ENCODE measurements at places on chromosomes 4 and X.

- peaks cover 15% of the 10 kb centered on the region for H3K27me3 ChIP-seq
- no peak overlapping the region for H3K27ac ChIP-seq
- peaks cover 3% of the 10 kb centered on the region for H3K36me3 ChIP-seq
- H3K4me3 ChIP-seq = no peak overlapping the region
- no peak for DNase-seq
Observed at GRCh38 chr4:152132776-152133175, 372.0 kb upstream of the GATB start.

GRCh38 chrX:38847903-38848230, 46.6 kb downstream of the MID1IP1 start:
- no peak for DNase-seq
- no peak overlapping the region for H3K27ac ChIP-seq
- H3K4me1 ChIP-seq = peaks cover 2% of the 10 kb centered on the region
- no peaks in the 10 kb centered on the region for H3K36me3 ChIP-seq
- H3K27me3 ChIP-seq = no peaks in the 10 kb centered on the region

DNA sequence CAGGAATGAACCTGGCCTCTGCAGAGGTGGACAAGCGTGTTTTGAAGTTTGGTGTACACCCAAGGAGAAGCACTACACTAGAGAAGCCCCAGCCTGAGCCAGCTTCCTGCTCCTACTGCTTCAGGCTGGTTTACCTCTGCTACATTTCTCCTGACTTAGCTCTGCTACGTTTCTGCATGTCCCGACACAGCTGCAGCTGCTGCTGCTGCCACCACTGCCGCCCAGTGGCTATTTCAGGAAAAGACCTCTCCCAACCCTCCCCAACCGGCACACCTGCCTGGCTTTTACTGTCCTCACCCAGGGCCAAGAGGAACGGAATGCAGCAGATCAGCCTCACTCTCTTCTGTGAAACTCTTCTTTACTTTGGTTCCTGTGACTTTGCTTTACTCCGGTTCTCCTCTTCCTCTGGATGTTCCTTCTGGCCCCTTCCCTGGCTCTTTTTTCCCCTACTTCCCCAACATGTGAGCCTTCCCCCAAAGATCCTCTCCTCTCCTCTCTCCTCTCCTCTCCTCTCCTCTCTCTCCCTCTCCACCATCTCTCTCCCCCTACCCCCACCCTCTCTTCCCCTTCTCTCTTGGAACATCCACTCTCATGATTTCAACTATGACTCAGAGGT, 3.1 kb upstream of the P2RY4 start:
- H3K4me1 ChIP-seq = peaks cover under 1% of the 10 kb centered on the region
- no peak overlapping the region for H3K27ac ChIP-seq
- H3K4me3 ChIP-seq = no peak overlapping the region
- no peaks in the 10 kb centered on the region for H3K36me3 ChIP-seq

DNA sequence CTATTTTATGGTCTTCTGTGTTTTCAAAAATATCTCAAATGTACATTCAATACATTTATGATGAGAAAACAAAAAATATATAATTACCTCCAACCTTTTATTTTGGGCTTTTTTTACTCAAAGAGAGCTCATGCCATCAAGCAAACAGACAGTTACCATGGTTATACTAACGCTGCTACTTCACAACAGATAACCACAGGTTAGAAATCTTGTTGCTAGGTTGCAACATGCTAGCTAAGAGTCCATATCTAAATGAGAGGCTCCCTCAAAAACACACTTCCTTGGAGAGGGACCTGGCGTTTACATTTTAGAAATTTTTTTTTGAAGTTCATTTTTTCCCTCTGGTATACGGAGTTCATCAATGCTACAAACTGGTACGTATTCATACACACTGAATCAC, 44.3 kb downstream of the TBC1D9 start:
- H3K4me3 ChIP-seq = no peak overlapping the region
- no peak overlapping the region for H3K27ac ChIP-seq
- no peaks in the 10 kb centered on the region for H3K27me3 ChIP-seq
- H3K4me1 ChIP-seq = no peaks in the 10 kb centered on the region
- DNase-seq = no peak
- H3K36me3 ChIP-seq = no peaks in the 10 kb centered on the region

GRCh38 chr4:152117520-152117919, 356.7 kb upstream of the GATB start:
- peaks cover 44% of the 10 kb centered on the region for H3K4me1 ChIP-seq
- peak overlapping the region; percentile 78 for H3K4me3 ChIP-seq
- H3K36me3 ChIP-seq = peaks cover 9% of the 10 kb centered on the region
- no peaks in the 10 kb centered on the region for H3K27me3 ChIP-seq
- DNase-seq = no peak

GRCh38 chr4:99945718-99946355, 581 bp downstream of the DNAJB14 start:
- H3K27ac ChIP-seq = peak overlapping the region; percentile 95
- DNase-seq = no peak
- peaks cover 9% of the 10 kb centered on the region for H3K36me3 ChIP-seq
- peaks cover 29% of the 10 kb centered on the region for H3K4me1 ChIP-seq
- no peaks in the 10 kb centered on the region for H3K27me3 ChIP-seq
- H3K4me3 ChIP-seq = peak overlapping the region; percentile 98

- DNase-seq = no peak
- peaks cover 19% of the 10 kb centered on the region for H3K27me3 ChIP-seq
- no peak overlapping the region for H3K27ac ChIP-seq
- no peaks in the 10 kb centered on the region for H3K4me1 ChIP-seq
- no peaks in the 10 kb centered on the region for H3K36me3 ChIP-seq
Observed at GRCh38 chr4:78320349-78320935, 231.1 kb upstream of the ANXA3 start.

DNA sequence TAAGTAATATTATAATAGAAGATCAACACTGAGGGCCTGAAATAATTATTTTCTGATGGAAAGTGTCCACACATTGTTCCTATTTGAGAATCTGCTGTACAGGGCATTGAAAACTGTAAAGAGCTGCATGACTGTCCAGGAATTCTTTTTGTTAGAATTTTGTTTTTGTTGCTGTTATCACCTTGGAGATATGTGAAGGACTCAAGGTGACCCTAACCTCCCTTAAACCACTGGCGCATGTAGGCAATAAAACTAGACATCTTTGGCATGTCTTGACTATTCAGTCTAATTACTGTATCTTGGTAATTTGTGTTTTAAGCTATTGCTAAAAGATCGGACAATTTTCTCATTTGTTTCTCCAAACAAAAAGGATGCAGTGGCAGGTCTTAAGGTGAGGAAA, 55.5 kb upstream of the SMIM10 start:
- no peaks in the 10 kb centered on the region for H3K4me1 ChIP-seq
- H3K36me3 ChIP-seq = no peaks in the 10 kb centered on the region
- no peak for DNase-seq
- no peak overlapping the region for H3K4me3 ChIP-seq
- H3K27ac ChIP-seq = no peak overlapping the region
- H3K27me3 ChIP-seq = no peaks in the 10 kb centered on the region

DNA sequence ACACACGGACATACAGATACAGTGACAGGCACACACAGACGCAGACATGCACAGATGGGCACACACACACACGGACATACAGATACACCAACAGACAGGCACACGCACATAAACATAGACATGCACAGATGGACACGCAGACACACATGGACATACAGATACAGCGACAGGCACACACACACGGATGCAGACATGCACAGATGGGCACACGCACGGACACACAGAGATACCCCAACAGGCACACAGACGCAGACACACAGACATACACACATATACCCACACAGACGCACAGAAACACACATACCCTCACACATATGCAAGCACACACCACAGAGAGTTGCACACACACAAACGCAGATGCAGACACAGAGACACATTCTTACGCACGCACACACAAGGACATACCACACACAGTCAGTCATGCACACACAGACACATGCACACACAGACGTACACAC, 24.4 kb upstream of the SLC25A6 start:
- H3K27me3 ChIP-seq = no peaks in the 10 kb centered on the region
- no peak overlapping the region for H3K27ac ChIP-seq
- H3K4me1 ChIP-seq = peaks cover 13% of the 10 kb centered on the region
- H3K4me3 ChIP-seq = no peak overlapping the region
- peaks cover 9% of the 10 kb centered on the region for H3K36me3 ChIP-seq
- DNase-seq = no peak

DNA sequence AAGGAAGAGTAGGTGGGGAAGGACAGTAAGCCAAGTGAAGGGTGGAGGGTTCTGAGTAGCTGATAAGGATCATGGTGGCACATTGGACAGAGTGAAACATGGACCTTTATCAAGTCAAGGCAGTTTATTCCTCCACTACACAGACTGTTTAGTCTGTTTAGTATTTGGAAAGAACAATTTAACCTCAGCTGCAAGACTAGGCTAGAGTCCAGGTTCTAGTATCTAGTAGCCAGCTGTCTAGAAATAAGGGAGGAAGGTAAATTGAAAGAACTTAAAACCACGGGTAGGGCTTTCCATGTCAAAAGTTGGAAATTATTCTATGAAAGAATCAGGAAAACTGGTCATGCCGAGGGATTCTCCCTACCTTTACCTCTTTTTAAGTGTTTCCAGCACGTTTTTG, 140.1 kb upstream of the MED14 start:
- no peak overlapping the region for H3K4me3 ChIP-seq
- no peaks in the 10 kb centered on the region for H3K27me3 ChIP-seq
- no peak overlapping the region for H3K27ac ChIP-seq
- peaks cover 5% of the 10 kb centered on the region for H3K4me1 ChIP-seq
- no peaks in the 10 kb centered on the region for H3K36me3 ChIP-seq
- DNase-seq = no peak

DNA sequence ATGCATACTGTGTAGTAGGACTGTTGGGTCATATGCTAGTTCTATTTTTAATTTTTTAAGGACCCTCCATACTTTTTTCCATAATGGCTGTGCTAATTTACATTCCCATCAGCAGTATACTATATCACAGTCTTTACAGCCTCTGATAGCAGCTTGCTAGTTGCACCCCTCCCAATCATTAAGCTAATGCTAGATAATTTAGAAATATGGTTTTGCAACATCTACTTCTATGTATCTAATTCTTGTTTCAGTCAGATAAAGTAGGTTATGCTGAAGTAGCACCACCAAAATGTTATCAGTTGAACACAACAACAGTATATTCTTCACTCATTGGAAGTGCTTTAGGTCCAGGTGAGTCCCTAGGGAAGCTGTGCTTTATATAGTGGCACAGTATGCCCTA, 522.7 kb upstream of the HTR2C start:
- no peaks in the 10 kb centered on the region for H3K36me3 ChIP-seq
- no peak overlapping the region for H3K27ac ChIP-seq
- no peak for DNase-seq
- no peaks in the 10 kb centered on the region for H3K4me1 ChIP-seq
- no peaks in the 10 kb centered on the region for H3K27me3 ChIP-seq
